ENCODE measurements at places on chromosomes 3 and 15. TPM values are rescaled to one million over a fixed set of nuclear protein-coding genes. Genes with fewer than 3 reads are reported as not detected.

DNA sequence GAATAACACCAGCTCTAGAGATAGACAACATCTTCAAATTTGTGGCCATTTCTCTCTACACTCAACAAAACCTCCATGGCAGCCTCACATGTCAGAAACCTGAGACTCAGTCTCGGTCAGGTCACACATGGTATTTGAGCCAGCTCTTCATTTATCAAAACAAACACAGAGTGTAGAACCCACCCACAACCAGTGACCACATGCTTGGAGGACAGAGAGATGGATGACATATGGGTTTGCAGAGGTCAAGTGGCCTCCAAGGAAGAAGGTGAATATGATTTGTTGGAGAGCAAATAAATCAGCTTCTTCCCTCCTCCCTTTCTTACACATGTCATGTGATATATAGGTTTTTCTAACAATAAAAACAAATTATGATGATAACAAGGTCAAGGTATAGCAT, 278.1 kb upstream of the LRTM1 start:
- no peak for DNase-seq

DNA sequence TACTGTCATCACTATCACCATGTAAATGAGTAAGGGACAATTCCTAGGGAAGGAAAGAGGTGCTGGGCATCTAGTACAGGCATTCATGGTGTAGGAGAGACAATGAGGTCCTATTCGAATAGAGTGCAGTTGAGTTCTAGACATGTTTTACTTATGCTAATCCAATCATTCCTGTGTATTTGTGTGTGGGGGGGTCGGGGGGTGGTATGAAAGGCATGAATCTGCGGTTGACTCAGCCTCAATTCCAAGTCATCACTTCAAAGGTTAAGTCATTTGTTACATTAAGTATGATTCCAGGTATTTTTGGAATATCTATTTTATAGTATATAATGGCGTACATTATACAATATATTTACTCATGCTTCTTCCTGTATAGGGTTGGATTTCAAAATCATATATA, 163.1 kb upstream of the GALNT15 start:
- no peak for DNase-seq

DNA sequence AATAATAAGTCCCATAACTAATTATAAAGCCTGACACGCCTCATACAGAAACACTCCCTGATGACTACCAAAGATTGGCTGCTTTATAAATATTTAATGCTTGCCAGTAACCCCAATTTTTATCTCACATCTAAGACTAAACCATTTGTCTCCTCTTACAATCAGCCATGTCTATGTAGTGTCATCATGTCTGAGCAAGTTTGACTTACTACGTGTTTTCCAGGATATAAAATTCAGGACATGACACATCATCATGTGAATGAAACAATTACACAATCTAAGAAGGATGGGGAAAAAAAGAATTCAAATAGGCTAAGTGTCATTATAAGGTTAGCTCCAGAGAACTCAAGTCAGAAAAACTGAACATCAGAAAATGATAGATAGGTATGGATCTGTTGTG, 208.7 kb downstream of the MECOM start:
- peak; percentile 55 for DNase-seq

- no peak for DNase-seq
Observed at GRCh38 chr3:64223791-64224745, 1.2 kb downstream of the PRICKLE2 start.

- DNase-seq, result no peak
Observed at GRCh38 chr3:1600700-1601418, 497.8 kb upstream of the CNTN4 start.

- peak; percentile 1 for DNase-seq
Observed at GRCh38 chr3:104785947-104786346, 580.8 kb upstream of the ALCAM start.

AQP9 gene
- not detected for total RNA-seq

RAB27A gene
- 5.3 TPM for total RNA-seq
